ENCODE measurements at places on chromosomes 6 and 20.

DNA sequence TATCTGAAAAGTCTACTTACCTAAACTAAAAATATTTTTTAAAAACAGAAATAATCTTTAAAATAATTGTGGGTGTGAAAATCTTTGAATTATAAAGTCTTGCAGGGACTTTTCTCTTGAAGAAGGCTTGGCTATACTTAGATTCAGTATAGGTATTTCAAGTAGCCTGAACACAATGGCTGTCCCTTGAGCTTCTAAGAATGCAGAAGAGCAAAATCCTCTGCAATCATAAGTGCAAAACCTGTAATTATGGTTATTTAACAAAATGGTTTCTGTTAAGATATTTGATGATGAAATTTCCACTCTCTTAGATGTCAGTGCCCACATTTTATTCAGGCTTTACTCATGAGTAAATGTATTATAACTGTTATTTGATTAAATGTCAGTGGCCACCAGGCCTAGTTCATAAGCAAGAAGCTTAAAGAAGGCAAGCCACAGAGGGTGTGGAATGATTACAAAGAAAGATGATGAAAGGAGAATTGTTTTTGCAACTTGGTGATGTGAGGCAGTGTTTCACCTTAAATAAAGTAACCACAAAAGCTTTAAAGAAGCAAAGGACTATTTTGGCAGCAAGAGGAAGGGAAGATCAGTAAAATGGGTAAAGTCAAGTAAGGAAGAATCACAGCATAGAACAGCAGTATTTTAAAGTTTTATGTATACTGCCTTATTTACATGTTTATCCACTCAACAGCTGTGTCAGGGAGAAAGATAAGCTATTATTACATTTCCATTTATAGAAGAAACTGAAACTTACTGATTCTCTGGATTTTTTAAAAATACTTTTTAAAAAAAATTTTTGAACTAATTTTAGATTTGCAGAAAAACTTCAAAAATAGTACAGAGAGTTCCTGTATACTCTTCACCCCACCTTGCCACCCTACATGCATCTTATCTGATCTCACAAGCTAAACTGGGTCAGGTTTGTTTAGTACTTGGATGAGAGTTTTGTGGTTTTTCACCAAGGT lies 351.2 kb upstream of the RUNX2 start:
- no peak for DNase-seq

DNA sequence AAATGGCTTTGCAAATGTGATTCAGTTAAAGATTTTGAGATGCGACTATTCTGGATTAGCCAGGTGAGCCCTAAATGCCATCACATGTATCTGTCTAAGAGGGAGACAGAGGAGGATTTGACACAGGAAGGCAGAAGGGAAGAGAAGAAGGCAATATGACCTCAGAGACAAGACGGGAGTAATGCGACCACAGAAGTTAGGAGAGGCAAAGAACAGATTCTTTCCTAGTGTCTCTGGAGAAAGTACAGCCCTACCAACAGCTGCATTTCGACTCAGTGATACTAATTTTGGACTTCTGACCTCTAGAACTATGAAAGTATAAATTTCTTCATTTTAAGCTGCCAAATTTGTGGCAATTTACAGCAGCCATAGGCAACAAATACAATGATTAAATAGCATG lies 24.2 kb upstream of the TPD52L1 start:
- DNase-seq: no peak

GRCh38 chr6:147177286-147177685 lies 26.9 kb upstream of the STXBP5 start:
- no peak for DNase-seq

DNA sequence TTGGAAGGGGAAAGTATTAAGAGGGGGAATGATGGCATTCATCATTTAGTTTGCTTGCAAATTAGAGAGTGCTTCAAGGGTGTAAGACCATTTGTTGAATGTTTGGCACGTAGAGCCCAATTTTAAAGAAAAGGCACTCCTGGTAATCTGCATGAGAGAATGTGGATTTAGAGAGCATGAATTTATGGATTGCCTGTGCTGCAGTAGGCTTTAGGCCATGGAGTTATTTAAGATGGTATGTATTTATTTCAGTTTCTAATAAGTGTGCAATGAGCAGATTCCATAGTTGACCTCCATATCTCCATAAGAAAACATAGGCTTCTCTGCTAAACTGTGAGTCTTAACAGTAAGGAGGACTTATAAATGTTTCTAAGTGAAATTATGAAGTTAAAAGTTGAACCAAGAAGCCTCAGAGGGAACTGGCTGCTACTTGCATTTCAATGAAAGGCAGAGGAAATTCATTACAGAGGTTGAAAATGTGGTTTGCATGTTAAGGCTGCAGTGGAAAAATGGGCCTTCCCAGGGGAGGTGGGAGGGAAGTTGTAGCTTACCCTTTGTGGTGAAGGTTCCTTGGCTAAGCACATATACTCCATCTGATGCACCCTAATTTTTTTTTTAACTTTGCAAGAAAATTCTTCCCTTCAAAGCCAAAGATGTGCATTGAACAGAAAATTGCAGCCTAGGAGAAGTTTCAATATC lies 134.2 kb downstream of the CARMIL1 start:
- no peak for DNase-seq

GRCh38 chr6:148653138-148653776 lies 93.6 kb upstream of the UST start:
- no peak for DNase-seq

DNA sequence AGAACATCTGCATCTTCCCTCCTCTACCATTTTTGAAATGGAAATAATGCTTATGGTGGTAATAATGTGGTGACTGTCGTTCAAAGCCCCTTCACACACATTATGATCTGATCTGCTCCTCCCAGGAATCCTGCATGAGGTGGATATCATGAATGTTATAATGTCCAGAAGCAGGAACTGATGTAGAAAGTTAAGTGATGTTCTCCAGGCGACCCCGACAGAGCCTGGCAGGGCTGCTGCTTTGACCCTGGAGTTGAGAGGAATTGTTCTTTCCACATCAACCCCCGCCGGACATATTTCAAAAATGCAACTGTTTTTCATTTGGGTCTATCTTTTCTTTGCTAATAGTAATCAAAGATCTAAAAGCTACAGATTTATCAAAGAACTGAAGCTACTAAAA lies 131.6 kb downstream of the GMPR start:
- no peak for DNase-seq

DNA sequence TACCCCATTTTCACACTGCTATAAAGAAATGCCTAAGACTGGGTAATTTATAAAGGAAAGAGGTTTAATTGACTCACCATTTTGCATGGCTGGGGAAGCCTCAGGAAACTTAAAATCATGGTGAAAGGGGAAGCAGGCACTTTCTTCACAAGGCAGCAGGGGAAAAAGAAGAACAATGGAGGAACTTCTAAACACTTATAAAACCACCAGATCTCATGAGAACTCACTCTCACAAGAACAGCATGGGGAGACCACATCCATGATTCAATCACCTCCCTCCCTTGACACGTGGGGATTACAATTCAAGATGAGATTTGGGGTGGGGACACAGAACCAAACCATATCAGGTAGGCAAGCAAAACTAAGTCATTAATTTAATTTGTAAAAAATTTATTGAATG lies 343.2 kb downstream of the FRK start:
- DNase-seq: no peak

DNA sequence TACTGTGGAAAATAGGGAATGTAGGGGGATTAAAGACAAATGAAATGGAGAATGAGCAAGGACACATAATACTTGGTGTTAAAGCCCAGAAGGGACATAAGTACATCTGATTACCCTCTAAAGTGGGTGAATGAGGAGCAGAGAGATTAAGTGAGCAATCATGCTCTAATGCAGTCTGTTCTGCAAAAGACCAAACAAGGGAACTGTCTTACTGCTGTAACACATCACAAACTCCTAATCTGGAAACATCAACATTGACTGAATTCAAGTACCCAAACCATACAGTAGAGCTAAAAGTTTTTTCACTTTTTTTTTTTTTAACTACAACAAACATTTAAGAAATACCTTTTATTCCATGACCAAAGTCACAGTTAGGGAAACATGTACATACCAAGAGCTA lies 19.3 kb upstream of the SLC17A4 start:
- DNase-seq: no peak

- DNase-seq: no peak
Observed at GRCh38 chr20:63744574-63745423, 5.2 kb downstream of the SLC2A4RG start.

GRCh38 chr6:135854799-135855198 lies 3.3 kb downstream of the PDE7B start:
- DNase-seq: no peak

- no peak for DNase-seq
Observed at GRCh38 chr20:49318430-49319207, 40.8 kb upstream of the ZNFX1 start.

GRCh38 chr20:51326201-51326819 lies 216.2 kb downstream of the NFATC2 start:
- no peak for DNase-seq

GRCh38 chr20:3473944-3474343 lies 3.1 kb downstream of the ATRN start:
- no peak for DNase-seq

DNA sequence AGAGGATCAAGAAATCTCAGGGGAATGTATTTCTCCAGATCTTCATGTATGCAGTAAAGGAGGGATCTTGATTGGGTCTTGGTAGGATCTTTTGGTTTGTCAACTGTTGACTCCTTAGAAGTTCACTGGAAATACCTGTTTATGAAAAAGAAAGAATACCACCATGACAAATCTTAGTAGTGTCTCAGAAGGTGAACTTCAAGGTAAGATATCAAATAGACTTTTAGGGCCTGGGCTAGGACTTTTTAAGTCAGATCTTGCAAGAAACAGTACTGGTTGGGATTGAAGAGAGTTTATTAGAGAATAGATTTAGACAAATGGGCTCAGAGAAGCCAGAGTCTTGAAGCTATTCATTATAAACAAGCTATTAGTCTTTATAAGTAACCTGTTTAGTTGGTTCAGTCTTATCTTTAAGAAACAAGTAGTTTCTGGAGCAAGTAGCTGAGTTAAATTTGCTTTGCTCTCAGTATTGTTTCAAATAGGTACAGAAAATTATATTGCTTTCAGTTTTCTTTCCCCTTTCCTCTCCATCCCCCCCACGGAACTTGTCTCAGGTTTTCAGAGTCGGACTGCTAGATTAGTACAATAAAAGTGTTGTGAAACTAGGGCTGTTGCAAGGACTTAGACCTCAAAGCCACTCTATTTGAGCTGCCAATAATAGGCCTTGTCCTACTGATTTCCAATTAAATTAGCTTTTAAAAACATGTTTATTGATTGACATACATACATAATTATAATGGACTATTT lies 529.1 kb upstream of the CITED2 start:
- no peak for DNase-seq

DNA sequence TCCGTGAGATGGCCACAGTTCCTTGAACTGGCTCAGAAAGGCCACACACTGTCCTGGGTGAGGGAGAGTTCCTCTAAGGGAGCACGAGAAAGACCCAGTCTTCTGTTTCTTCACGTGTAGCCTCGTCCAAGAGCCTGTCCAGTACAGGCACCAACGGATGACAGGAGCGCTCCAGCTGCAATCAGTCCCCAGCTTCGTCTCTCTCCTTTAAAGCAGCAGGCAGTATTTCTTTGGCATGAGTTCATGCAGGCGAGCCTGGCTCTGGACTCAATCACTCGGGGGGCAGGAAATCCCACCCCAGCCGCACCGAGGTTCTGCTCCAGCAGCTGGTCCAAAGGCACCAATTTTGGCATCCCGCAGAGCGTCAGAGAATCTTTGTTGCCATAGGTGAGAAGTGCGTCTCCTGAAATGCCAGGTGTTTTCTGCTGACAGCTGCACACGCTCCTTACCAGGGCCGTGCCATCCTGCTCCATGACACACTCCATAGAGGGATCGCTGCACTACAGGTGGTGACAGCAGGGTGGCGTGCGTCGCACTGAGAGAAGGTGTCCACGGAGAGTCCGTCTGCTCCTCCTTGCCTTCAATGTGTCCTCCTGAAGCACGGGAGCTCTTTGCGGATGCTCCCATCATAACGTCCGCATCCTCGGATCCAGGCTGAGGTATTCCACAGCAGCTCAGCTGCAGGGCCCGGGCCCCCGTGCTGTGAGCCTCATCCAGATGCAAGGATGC lies 59.6 kb upstream of the AFDN start:
- DNase-seq: no peak

DNA sequence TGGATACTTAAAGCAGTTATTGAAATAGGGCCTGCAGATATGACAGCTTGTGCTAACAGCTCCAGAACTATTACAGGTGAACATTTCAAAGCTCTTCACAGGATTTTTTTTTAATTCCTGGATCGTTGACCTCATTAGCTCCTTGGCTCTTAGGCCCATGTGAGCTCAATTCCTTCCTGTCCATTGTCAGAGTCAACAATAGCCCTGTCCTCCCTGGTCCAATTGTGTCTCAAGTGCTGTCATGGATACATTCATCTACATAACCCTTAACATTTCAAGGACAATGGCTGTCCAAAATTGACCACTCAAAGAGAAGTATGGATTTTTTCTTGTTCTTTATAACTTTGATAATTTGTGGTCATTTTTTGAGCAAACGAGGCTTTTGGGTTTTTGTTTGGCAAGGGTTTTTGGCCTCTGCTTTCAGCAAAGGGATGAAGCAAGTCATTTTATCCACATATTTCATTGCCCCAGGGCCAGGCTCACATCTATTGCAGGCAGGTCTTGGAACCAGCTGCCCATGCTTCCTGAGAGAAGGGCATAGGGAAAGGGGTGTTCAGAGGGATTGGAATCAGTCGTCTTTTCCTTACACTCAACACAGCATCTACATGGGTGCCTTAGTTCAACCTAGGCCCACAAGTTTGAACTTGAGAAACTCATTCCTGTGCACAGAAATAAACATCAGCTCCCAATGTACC lies 282.1 kb downstream of the TPBG start:
- no peak for DNase-seq

DNA sequence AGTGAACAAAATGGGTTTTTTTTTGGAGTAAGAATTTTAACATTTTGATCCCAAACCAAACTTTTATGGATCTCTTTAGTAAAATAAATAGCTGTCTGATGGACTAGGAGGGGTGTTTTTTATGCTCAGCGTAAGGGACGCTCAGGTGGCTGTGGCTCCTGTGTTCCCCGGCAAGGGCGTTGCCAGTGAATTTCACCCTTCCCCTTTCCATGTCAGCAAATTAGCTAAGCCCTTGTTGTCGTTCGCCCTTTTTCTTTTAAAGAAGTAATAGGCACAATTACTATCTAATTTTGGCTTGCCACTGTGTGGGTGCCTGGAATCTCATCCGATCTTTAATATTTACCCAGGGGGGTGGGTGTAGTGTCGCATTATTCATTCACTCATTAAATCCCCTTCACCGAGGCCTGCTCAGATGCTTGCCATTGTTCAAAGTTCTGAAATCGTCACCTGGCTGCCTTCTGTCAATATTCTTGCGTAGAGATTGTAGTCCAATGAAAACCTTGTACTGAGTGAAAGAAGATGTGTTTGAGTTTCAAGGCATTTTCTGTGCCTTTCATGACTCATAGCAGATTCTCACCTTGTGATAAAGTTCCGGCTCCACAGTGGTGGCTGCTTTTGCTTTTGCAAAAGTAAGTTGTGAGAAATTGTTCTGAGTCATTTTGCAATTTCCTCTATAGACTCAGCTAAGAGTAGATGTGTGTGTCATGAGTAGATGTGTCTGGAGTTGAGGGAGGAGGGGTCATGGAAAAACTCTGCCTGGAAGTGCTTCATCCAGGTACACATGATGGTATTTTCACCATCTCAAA lies 40.0 kb upstream of the CLDN20 start:
- no peak for DNase-seq

Measured in omental fat pad (tissue), 4 donors.